Stimulated activated CD8-positive, alpha-beta memory T cell treated with anti-CD3 and anti-CD28 coated beads, Interleukin-4, amount 100 ng/mL, for 1 hour (primary cell): ENCODE measurements at places on chromosomes 2 and 18.

- no peak for DNase-seq
These were observed 417.2 kb downstream of the CDH7 start for GRCh38 chr18:66167829-66168684.

- DNase-seq = no peak
These were observed 34.8 kb downstream of the GPATCH11 start for GRCh38 chr2:37119157-37119556.

GRCh38 chr18:32422201-32422600, 48.5 kb downstream of the GAREM1 start:
- no peak for DNase-seq

- DNase-seq = no peak
These were observed 5.6 kb upstream of the CPLX4 start for GRCh38 chr18:59323931-59324622.

DNA sequence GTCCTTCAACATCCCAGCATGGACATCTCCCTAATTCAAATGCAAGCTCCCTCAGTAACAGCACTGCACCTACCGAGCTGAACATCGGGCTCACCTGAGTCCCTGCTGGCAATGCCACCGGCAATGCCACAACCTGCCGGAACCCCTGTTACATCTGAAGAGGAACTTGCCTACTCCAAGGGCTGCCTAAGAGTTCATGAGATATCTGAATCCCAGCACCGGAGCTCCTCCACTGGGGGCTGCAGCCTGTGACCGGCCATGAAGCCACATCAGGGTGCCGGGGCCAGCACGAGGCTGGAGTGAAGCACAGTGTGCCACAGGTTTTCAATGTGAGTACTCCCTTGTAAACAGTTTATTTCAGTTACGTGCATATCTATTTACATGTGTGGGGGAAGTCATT, 152.9 kb downstream of the EIPR1 start:
- no peak for DNase-seq

DNA sequence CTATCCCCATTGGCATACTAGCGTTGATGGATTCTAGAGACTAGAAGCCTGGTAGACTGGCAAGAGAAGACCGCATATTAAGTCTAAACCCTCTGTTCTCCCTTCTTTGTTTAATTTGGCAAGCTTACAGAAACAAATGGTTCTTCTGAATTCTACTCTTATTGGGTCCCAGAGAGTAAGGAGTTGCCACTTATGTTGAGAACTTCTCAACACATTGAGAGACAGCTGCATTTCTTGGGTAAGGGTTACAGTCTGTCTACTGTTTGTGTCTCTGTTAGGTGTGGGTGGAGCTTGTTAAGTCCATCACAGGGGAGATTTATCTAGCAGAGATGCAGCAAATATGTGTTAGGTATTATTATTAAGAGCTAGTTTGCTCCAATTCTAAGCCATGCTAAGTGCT, 435.8 kb upstream of the MEIS1 start:
- no peak for DNase-seq

DNA sequence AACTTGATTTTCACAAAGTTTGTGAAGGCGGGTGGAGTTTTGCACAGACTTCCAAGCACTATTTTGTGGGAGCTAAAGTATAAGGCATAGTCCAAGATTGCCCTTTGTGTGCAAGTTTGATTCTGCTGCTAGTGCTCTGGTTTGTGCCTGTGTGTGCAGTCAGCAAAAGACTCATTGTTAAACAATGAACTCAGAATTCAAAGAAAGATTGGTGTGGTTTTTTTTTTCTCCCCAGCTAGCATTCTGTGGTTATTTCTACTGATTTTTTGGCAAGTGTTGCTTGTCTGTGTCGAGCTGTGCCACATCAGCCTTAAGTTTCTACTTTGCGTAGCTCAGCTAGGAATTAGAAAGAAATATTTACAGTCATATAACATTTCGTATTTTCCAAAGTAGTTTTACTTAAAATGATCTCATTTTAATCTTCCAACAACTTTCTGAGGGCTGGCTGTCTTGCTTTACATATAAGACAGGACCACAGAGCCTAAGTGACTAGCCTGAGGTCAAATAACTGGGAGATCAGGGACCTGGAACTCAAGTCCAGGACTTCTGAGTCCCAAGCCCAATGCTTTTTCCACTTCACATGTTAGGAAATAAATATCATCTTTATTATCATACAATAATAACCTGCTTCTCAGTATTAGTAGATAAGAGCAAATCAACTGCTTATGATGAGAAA, 69.8 kb downstream of the BABAM2 start:
- DNase-seq = no peak

DNA sequence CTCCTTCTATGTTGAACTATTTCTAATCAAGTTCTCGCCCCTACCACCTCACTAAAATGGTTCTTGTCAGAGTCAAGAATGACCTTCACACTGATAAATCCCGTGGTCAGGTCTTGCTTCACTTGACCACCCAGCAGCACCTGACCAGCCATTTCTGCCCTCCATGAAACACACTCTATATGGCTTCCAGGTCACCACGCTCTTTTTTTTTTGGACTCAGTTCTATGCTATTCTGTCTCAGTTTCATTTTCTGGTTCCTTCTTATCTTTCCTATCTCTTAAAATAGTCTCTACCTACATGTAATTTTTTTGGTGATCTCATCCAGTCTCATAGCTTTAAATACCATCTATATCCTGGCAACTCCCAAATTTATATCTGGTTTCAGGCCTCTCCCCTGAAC, 11.4 kb downstream of the EIF2AK3 start:
- no peak for DNase-seq

GRCh38 chr18:60667016-60667415, 294.4 kb upstream of the MC4R start:
- DNase-seq = no peak

- DNase-seq = no peak
These were observed 111.0 kb upstream of the SALL3 start for GRCh38 chr18:78868330-78869316.

GRCh38 chr2:190367091-190367490, 23.7 kb downstream of the INPP1 start:
- DNase-seq = no peak

- DNase-seq = no peak
These were observed 14.1 kb downstream of the MEMO1 start for GRCh38 chr2:31996571-31997150.

GRCh38 chr2:120825370-120826259, 89.9 kb downstream of the GLI2 start:
- no peak for DNase-seq

GRCh38 chr2:120700659-120701058, 35.0 kb upstream of the GLI2 start:
- no peak for DNase-seq

GRCh38 chr2:49582946-49583345, 428.6 kb upstream of the FSHR start:
- no peak for DNase-seq

DNA sequence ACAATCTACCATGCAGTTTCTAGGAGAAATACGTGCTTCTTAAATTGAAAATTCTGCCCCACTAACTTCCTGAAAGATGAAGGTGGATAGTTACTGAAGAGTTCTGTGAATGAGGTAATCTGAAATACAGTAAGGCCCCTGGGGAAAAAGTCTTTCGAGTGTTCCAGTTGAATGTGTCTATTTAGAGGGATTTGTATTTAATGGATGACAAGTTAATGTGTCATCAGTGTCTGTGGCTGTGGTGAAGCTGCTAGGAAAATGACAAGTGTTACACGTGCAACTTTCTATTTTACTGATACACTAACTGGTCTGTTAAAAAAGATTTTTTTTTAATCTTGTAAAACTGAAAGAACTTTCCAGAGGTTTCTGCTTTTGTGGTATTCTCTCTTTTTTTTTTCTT, 384.6 kb downstream of the STK39 start:
- no peak for DNase-seq

- no peak for DNase-seq
These were observed 141.2 kb downstream of the CABLES1 start for GRCh38 chr18:23276451-23276850.

DNA sequence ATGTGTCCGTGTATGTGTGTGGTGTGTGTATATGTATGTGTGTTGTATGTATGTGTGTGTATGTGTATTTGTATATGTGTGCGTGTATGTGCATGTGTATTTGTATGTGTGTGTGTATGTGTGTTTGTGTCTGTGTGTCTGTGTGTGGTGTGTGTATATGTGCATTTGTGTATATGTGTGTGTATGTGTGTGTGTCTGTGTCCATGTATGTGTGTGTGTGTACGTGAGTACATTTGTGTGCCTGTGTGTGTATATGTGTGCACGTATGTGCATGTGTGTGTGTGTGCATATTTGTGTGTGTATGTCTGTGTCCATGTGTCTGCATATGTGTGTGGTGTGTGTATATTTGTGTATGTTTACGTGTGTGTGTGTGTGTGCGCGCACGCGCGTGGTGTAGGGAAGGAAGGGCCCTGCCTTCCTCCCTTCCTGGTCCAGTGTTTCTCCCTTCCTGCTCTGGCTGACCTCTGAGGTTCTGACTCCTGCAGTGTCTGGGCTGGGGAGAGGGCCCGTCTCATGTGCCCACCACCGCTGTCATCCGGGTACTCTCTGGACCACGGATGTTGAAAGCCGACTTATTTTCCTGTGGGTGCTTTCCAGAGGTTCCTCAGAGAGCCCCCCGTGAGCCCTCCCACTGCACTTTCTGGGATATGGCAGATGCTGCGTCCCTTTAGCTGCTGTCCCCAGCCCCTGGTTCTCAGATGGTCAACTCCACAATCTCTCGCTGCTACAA, 209.5 kb downstream of the DYSF start:
- no peak for DNase-seq

DNA sequence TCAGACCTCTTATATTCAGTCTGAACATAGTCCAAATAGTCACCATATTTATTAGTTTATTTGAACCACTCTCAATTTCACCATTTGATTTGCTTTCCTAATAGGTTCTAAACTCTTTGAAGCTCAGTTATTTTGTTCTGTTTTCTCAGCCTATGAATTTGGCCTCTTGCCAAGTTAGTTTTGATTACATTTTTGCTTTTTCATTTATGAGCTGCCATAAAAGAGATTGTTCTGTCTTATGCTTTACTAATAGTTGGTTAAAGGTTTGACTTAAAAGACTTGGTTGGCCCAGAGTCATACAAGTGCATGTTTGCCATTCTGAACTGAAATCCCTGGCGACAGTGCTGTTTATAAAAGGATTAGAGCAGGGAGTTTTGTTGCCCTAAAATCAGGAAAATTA, 85.9 kb upstream of the RANBP2 start:
- DNase-seq = no peak

DNA sequence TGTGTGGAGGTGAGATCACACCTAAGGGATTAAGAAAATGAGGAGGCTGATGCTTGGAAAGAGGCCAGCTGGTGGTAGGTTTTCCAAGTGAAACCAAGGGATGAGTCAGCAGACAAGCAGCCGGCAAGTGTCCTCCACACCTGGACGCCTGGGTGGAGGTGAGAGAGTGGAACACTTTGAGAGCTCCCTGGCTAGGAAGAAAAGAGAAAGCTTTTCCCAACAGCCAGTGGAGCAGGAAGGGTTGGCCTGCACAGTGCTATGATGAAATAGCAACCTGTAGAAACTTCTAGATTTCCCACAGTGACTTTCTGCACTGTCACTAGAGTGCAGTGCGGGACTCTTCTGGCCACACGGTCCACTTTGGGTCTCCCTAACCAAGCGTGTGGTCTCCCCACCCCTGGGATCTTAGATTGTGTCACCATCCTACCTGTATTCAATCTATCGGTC, 19.6 kb upstream of the IL37 start:
- DNase-seq = no peak

- DNase-seq = no peak
These were observed 801 bp upstream of the SFTPB start for GRCh38 chr2:85668857-85669142.

DNA sequence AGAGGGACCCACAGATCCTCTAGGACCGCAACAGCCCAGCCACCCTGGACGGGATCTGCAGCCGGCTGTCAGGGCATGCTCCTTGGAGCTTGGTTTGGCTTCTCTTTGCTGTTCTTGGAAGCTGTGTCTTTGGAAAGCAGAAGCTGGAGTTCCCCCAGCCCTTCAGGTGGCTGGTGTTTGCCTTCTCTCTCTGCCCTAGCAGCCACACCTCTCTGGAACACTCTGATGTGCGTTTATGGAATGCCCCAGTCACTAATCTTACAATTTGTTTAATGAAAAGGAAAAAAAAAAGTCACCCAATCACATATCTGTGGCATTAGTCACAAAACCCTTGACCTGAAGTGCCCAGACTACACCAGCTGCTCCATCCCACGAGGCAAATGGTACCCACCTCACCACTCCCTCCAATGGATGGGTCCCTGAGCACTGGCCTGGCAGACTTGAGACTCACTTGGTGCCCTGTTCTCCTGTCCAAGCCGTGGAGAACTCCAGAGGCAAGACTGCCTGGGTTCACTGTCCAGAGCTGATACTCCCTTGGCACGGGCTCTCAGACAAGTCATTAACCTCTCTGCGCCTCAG, 70.2 kb upstream of the DAPL1 start:
- DNase-seq = no peak

DNA sequence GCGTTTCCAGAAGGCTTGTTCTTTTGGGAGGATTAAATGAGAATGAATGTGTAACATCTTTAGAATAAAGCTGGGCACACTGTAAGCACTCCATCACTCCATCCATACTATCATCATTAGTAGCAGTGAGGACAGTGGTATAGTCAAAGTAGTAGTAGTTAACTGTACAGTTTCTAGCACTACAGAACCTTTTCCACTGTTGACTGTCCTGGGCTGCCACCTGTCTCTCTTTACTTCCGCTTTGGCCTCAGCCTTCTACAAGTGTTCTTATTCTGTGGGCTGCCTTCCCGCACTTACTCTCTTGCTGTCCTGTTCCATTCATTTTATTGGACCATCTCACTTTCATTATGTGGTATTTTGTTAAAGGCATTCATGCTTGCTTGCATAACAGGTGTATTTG, 3.3 kb downstream of the SLC9A2 start:
- DNase-seq = no peak

DNA sequence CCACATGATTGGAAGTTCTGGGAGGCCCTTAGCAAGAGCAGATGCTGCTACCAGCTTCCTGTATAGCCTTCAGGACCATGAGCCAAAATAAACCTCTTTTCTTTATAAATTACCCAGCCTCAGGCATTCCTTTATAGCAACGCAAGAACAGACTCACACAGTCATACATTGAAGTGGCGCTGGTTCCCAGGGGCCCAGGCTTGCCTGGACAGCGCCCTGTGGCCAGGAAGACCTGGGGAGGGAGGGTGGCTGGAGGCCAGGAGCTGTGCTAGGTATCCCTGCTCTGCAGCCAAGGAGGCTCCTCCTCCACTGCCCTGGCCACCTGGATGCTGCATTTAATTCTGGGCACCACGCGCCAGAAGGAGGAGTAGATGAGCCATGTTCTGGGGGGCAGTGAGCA, 98.1 kb downstream of the AGAP1 start:
- DNase-seq = no peak

DNA sequence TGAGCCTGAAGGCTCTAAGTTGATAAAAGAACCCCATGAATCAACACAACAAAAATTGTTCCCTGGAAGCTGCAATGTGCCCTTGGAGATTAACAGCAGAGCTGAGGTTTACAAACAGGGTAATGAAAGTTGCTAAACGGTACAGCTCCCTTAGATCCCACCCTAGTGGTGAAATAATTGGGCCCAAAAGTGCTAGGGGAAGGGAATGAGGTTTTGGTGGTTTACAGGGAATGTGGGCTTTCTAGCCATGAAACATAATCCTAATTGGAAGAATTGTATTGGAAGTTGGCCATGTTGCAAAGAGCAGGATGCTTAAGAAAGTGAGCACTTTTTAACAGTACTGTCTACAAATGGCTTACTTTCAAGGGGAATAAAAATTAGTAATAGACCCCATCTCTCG, 180.2 kb upstream of the SMIM21 start:
- DNase-seq = no peak
